Common myeloid progenitor, CD34-positive (primary cell): ENCODE measurements at places on chromosomes 4 and X.

GRCh38 chr4:184472614-184473498 is 1.5 kb downstream of the IRF2 start:
- peak overlapping the region; percentile 97 for H3K4me3 ChIP-seq
- H3K27me3 ChIP-seq = no peaks in the 10 kb centered on the region
- peak overlapping the region; percentile 94 for H3K27ac ChIP-seq
- peaks cover 6% of the 10 kb centered on the region for H3K36me3 ChIP-seq
- DNase-seq = no peak

DNA sequence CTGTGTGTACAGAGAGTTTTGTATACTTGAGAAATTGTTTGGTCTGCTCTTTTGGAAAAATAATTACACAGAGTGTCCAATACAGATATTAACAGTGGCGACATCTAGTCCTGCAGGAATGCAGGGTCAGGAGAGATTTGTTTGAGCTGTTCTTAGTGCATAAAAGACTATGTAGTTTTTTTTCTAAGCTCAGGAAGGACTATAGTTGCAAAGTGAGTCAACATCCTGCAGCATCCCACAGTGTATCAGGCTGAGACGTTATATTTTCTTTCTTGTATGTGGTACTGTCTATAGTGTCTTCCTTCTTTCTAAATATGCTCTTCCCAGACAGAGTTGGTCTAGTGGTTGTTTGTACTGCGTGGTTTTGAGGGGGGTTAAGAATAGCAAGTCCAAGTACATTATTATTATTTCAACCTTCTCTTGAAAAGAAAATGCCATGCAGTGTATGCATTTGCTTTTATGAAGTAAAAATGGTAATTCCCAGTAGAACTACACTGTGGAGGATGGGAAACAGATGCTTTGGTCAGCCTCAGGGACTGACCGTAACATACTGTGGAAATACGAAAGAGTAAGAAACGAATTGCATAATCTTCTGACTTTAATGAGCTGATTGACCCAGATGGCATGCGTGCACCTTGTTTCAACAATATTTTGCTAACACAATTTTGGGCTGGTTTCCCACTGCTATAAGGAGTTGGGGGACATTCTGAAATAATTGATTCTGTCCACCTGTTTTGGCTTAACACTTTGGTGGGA is 67.4 kb downstream of the DMP1 start:
- no peak overlapping the region for H3K4me3 ChIP-seq
- no peak for DNase-seq
- no peaks in the 10 kb centered on the region for H3K4me1 ChIP-seq
- H3K27ac ChIP-seq = no peak overlapping the region

DNA sequence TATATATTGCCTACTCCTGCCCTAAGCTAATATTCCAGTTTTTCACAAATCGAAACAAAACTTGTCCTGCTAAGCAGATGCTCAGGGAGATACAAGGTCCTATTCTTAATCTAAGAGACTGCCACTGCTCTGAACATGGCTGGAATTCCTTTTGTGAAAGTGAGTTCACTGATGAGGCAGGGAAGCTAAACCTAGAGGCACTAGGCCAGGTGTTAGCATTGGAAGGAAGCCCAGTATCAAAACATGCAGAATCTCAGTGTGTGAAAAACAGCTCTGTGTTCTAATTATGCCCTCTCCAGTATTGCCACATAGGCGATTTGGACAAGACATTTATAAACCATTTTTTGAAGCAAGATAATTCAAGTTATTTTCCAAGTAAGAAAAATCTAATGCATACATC is 47.6 kb downstream of the ABCG2 start:
- H3K36me3 ChIP-seq = no peaks in the 10 kb centered on the region
- no peak for DNase-seq
- no peaks in the 10 kb centered on the region for H3K27me3 ChIP-seq
- H3K4me1 ChIP-seq = peaks cover 3% of the 10 kb centered on the region
- no peak overlapping the region for H3K4me3 ChIP-seq

DNA sequence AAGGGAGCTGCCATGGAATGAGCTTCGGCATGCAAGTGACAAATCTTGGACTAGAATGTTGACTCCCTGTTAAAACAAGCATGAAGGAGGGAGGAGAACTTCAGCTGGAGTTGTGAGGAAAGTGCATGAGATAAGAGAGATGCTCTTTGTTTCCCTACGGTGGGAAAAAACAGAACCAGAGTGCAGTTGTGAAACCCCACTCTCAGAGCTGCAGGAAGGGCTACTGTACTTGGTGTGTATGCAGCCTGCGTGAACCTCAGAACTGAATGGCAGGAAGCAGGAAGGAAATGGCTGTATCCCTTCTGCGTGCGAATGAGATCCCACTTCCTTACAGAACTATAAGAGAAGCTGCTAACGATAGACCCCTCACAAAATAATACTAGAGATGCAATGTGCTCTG is 57.2 kb downstream of the EGF start:
- H3K36me3 ChIP-seq = no peaks in the 10 kb centered on the region
- no peaks in the 10 kb centered on the region for H3K27me3 ChIP-seq
- peaks cover 17% of the 10 kb centered on the region for H3K4me1 ChIP-seq

GRCh38 chr4:8350352-8350751 is 80.8 kb downstream of the HTRA3 start:
- H3K4me1 ChIP-seq = no peaks in the 10 kb centered on the region
- no peak overlapping the region for H3K27ac ChIP-seq
- no peak overlapping the region for H3K4me3 ChIP-seq
- H3K36me3 ChIP-seq = no peaks in the 10 kb centered on the region

DNA sequence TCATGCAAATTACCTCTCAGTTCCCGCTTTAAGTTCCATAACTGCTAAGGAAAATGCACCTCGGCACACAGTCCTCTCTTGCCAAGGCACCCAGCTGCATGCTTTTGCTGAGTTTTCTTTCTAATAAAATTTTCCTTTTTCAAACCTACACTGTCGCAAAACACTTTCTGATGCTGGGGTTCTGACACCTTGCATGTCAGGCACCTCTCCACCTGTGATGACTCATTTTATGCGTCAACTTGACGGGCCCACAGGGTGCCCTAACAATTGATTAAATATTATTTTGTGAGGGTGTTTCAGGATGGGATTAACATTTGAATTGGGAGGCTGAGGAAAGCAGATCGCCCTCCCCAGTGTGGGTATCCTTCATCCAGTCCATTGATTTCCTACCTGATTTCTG is 291.0 kb upstream of the STS start:
- DNase-seq = no peak
- H3K4me3 ChIP-seq = no peak overlapping the region
- H3K4me1 ChIP-seq = no peaks in the 10 kb centered on the region
- H3K36me3 ChIP-seq = no peaks in the 10 kb centered on the region

- H3K27ac ChIP-seq = no peak overlapping the region
- H3K4me1 ChIP-seq = peaks cover 4% of the 10 kb centered on the region
- no peaks in the 10 kb centered on the region for H3K27me3 ChIP-seq
- H3K36me3 ChIP-seq = no peaks in the 10 kb centered on the region
These were observed 41.4 kb downstream of the NLGN4X start for GRCh38 chrX:6187256-6187655.

- H3K4me1 ChIP-seq = peaks cover 9% of the 10 kb centered on the region
- no peaks in the 10 kb centered on the region for H3K27me3 ChIP-seq
- DNase-seq = no peak
- H3K27ac ChIP-seq = no peak overlapping the region
These were observed 166.5 kb downstream of the MAML3 start for GRCh38 chr4:139987502-139987850.

- no peaks in the 10 kb centered on the region for H3K4me1 ChIP-seq
- H3K36me3 ChIP-seq = no peaks in the 10 kb centered on the region
- H3K27me3 ChIP-seq = no peaks in the 10 kb centered on the region
- DNase-seq = no peak
- no peak overlapping the region for H3K27ac ChIP-seq
These were observed 30.8 kb downstream of the GPM6B start for GRCh38 chrX:13786048-13786447.

DNA sequence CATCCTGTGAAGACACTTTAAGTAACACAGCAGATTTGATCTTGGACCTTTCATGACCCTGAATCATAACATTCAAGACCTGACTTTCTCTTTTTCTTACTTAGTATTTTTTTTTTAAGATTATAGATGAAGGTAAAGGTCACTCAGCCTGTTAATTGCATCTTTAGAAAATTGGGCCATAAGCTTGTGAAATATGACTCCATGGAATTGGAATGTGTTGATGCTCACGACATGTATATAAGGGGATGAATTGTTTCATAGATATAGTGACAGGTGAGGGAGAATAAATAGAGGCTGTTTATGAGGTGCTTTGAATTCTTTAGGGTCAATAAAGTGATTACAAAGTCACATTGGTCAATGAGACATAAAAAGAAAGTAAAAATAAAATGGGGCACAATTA is 27.7 kb upstream of the HS3ST1 start:
- H3K4me3 ChIP-seq = no peak overlapping the region
- H3K27me3 ChIP-seq = no peaks in the 10 kb centered on the region
- no peak for DNase-seq
- no peak overlapping the region for H3K27ac ChIP-seq
- no peaks in the 10 kb centered on the region for H3K4me1 ChIP-seq

DNA sequence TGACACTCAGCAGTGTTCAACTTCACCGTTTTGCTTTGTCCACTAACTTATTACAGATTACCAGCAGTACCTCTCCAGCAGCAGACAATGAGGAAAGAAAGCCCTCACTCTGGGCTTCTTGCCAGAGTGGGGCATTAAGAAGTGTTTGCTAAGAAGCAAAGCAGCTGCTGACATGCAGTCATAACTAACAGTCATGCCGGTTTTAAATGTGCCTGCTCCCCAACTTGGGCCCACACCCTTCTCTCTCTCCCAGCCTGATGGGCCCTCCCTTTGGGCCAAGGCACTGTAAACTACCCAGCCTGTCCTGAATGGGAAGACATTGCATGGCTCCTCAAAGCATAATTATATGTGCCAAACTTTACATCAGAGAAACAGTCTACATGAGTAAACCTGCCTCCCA is 54.6 kb upstream of the HHIP start:
- no peak overlapping the region for H3K27ac ChIP-seq
- no peaks in the 10 kb centered on the region for H3K4me1 ChIP-seq
- no peaks in the 10 kb centered on the region for H3K27me3 ChIP-seq
- peak; percentile 64 for DNase-seq
- no peak overlapping the region for H3K4me3 ChIP-seq
- no peaks in the 10 kb centered on the region for H3K36me3 ChIP-seq

DNA sequence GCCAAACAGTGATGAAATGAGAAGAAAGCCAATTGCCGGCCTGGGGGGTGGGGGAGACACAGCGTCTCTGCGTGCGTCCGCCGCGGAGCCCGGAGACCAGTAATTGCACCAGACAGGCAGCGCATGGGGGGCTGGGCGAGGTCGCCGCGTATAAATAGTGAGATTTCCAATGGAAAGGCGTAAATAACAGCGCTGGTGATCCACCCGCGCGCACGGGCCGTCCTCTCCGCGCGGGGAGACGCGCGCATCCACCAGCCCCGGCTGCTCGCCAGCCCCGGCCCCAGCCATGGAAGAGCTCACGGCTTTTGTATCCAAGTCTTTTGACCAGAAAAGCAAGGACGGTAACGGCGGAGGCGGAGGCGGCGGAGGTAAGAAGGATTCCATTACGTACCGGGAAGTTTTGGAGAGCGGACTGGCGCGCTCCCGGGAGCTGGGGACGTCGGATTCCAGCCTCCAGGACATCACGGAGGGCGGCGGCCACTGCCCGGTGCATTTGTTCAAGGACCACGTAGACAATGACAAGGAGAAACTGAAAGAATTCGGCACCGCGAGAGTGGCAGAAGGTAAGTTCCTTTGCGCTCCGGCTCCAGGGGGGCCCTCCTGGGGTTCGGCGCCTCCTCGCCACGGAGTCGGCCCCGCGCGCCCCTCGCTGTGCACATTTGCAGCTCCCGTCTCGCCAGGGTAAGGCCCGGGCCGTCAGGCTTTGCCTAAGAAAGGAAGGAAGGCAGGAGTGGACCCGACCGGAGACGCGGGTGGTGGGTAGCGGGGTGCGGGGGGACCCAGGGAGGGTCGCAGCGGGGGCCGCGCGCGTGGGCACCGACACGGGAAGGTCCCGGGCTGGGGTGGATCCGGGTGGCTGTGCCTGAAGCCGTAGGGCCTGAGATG is at the start of gene SHOX:
Gene SHOX, plus strand, starts transcription at position 180 of the 885 bp plus-strand sequence. Its CDS starts 107 bp downstream, at position 287.
- DNase-seq = no peak
- peaks cover 27% of the 10 kb centered on the region for H3K27me3 ChIP-seq
- H3K4me3 ChIP-seq = no peak within 1 kb of the TSS
- H3K4me1 ChIP-seq = no peaks in the 10 kb centered on the region

DNA sequence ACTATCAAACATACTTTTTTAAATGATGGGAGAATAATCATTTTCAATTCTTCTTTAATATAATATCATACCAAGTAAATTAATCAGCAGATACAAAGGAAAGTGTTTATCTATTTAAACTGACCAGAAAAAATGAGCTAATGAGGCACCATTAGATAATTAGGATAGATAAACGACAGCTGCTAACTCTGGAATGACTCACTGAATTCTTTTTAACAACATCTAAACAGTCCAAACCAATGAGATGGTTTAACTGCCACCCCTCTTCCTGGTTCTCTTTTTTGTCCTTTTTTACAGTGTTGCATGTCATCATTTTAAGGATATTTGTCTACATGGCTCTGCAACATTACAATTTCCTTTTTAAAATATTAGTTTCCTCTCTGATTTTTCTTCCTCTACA is 41.6 kb downstream of the UNC5C start:
- H3K4me1 ChIP-seq = no peaks in the 10 kb centered on the region
- no peak overlapping the region for H3K4me3 ChIP-seq
- H3K27me3 ChIP-seq = no peaks in the 10 kb centered on the region
- DNase-seq = no peak
- no peaks in the 10 kb centered on the region for H3K36me3 ChIP-seq

GRCh38 chr4:71944956-71945355 is 86.8 kb upstream of the NPFFR2 start:
- no peak overlapping the region for H3K4me3 ChIP-seq
- H3K4me1 ChIP-seq = no peaks in the 10 kb centered on the region
- DNase-seq = no peak
- no peak overlapping the region for H3K27ac ChIP-seq

DNA sequence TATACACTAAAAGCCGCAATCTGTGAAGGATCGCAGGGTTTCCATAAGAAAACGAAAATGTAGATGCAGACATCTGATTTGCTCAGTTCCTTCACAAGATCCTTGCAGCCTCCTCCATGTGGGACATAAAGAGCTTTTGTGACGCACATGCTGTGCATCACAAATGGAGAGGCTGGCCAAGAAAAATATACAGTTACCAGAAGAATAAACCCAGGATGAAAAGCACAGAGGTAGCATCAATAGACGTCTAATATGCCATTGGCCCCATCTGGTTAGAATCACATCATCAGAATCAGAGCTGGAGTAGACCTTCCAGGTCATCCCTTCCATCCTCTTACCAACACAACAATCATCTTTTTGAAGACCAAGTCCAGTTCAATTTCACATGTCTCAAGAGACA is 517.4 kb downstream of the RAB28 start:
- no peak overlapping the region for H3K4me3 ChIP-seq
- H3K27ac ChIP-seq = no peak overlapping the region
- DNase-seq = no peak

GRCh38 chr4:156609421-156609820 is 362.2 kb downstream of the PDGFC start:
- no peaks in the 10 kb centered on the region for H3K36me3 ChIP-seq
- no peaks in the 10 kb centered on the region for H3K4me1 ChIP-seq
- DNase-seq = no peak
- no peaks in the 10 kb centered on the region for H3K27me3 ChIP-seq

DNA sequence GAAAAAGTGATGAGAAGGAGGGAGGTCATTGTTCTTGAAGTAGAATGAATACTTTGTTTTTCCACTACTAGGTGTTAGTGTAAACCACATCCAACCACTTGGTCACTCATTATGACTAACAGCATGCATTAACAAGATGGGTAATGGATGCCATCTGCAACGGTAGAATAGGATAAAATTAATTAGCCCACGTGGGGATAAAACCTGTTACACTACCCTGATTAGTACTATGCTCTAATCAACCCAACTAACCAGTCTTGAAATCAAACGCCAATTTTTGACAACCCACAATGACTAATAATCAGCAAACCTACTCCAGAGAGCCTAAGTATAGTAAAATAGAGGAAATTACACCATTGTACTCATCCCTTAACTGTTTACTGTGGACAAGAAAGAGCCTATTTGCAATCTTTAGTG is 93.4 kb upstream of the MCF2 start:
- H3K27me3 ChIP-seq = no peaks in the 10 kb centered on the region
- DNase-seq = no peak
- H3K27ac ChIP-seq = no peak overlapping the region
